D721Med (cell line): ENCODE measurements at places on chromosomes 11 and 22.

GRCh38 chr11:76252631-76253070, 46.3 kb upstream of the WNT11 start:
- no peak for DNase-seq

DNA sequence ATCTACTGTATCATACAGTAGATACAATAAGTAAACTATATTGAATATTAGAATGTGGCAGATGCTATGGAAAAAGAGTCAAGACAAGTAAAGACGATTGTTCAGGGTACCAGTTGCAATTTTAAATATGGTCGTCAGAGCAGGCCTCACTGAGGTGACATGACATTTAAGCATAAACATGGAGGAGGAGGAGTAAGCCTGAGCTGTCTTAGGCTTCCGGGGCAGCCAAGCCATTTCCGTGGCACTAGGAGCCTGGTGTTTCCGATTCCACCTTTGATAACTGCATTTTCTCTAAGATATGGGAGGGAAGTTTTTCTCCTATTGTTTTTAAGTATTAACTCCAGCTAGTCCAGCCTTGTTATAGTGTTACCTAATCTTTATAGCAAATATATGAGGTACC, 14.5 kb downstream of the PIK3IP1 start:
- DNase-seq, result no peak

DNA sequence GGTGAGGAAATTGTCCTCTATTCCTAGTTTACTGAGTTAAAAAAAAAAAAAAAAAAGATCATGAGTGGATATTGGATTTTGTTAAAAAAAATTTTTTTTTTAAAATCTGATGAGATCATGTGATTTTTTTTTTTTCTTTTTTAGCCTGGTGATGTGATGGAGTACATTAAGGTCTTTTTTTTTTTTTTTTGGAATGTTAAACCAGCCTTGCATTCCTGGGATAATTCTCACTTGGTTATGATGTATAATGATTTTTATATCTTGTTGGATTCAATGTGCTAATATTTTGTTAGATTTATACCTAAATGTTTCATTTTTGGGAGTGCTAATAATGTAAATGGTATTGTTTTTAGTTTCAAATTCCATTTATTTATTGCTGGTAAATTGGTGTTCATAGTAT, 43.3 kb downstream of the DDX10 start:
- no peak for DNase-seq

DNA sequence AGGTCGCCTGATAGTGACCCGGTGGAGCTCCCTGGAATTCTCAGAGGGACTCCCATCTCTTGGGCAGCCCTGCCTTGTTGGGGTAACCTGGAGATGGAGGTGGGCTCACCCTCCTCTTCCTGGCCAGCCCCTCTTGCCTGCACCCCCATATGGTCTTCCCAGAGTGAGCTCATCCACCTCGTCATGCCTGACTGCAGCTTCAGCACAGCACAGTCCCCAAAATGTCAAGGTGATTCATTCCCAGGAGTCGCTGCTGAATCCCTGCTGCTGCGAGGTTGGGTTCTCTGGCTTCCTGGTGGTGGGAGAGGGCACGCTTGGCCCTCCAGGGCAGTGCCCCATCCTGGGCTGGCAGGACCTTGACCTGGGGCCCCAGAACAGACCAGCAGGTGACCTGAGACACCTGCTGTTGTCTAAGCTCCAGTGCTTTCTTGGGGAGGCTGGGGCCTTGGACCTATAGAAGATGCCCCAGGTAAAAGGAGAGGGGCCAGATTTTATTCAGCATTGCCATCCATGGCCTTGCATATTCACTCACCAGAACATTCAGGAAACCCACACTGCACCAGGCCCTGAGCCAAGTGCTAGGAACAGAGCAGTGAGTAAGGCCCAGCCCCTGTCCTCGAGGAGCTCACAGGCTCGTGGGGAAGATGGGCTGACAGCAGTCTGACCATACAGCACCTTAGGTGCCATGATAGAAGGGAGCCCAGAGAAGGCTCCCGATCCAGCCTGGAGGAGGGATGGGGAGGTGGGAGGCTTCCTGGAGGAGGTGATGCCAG, 72.9 kb downstream of the CACNA1I start:
- DNase-seq, result no peak

GRCh38 chr11:64809781-64810241, 540 bp downstream of the MEN1 start:
- no peak for DNase-seq

GRCh38 chr22:50204571-50204970, 3.8 kb downstream of the SELENOO start:
- DNase-seq, result no peak

DNA sequence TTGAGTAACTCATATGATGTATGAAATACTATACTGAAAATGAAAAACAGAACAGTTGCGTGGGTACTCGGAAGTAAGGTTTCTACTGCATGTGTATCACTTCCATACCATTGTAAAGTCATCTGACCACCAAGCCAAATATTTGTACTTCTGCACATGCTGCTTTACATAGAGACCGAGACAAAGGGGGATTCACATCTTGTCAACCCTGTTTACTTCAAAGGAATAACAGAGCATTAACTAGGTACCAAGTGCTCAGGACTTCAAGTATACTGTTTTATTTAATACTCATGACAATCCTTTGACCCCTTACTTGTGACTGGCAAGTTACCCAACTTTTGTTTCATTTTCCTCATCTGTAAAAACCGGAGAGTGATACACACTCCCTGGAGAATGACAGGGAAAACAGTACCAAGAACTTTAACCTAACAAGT, 9.9 kb downstream of the MAPK1 start:
- no peak for DNase-seq

- no peak for DNase-seq
These were observed 819.8 kb downstream of the OPCML start for GRCh38 chr11:132712466-132712865.

DNA sequence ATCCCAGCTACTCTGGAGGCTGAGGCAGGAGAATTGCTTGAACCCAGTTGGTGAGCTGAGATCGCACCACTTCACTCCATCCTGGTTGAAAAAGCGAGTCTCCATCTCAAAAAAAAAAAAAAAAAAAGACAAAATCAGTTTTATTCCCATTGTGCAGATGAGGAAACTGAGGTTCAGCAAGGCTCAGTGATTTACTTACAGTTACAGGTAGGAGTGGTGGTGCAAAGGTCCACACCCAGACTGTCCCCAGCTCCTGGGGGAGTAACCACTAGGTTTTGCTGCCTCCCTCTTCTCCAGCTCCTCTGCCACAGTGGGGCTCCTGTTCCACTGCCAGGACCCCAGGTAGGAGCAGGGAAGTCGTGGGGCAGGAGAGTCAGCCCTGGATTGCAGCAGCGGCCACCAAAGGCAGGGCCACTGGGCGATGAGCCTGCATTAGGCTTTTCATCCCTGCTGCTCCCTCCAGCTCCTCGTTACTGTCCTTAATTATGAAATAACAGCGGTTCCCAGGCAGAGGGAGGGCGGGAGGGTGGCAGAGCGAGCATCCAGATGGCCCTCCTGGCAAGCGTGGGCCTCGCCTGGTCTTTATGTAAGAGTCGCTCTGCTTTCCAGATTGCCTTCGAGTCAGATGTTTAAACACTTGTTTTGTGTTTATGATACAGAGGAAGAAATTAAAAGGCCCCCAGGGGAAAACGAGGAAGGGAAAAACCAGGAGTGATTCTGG, 15.5 kb upstream of the RASD2 start:
- no peak for DNase-seq

GRCh38 chr22:27684901-27685300, 116.7 kb downstream of the MN1 start:
- no peak for DNase-seq

DNA sequence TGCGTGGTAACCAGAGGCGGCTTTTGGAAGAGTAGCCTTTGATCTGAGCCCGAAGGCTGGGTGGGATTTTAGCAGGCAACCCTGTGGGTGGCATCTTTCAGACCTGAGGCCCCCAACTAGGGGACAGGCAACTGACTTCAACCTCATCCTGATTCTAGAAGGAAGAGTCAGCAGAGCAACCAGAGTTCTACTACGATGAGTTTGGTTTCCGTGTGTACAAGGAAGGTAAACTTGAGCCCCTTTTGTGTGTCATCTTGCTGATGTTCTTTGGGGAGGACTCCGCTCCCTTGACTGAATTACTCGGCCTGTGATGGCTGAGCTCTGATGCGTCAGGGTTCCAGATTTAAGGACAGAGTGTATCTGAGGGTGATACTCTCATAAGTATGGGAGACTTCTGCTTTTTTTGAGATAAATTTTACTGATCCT, 31.6 kb downstream of the SGSM3 start:
- no peak for DNase-seq

- no peak for DNase-seq
These were observed 9.4 kb upstream of the IGSF9B start for GRCh38 chr11:133966172-133966651.

DNA sequence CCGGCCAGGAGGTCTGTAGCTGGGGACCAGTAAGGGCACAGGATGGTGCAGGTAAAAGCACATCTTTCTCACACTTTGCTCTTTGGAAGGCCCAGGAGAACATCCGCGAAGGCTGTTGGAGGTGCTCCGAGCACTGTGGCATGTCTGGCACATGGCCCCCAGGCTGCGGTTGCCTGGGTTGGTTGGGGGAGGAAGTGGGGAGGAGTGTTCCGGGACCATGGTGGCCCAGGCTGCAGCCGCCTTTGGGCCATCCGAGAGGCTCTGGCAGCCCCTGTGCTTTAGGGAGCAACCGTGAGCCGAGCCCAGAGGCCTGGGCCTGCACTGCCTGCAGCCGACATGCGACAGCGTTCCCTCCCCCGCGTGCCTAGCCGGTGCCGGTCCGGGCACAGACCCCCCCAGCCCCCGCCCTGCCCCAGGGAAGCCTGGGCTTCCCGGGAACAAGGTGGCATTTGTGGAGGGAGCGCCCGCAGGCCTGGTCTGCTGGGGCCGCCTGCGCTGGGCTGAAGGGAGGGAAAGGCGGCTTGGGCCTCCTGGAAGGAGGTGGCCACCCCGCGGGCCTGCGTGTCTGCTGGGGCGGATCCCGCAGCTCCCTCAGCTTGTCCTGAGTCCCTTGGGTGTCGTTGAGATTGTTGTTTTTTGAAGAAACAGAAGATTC, 57.9 kb downstream of the GRAMD4 start:
- no peak for DNase-seq

DNA sequence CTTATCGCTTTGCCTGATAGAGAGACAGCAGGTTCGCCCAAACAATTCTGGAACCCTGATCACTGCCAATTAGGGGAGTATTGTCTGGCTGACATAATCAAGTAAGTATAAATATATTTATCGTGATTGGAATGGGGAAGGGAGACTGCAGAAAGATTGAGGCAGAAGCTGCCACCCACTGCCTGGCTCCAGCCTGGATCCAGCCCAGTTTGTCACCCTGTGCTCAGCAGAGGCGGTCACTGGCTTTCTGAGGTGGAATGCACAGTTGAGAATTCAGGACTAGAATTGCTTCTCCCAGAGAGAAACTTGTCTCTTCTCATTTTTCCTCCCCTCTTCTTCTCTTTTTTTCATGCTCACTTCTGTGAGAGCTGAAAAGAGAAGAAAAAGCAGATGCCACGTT, 25.9 kb downstream of the GRAP2 start:
- no peak for DNase-seq

DNA sequence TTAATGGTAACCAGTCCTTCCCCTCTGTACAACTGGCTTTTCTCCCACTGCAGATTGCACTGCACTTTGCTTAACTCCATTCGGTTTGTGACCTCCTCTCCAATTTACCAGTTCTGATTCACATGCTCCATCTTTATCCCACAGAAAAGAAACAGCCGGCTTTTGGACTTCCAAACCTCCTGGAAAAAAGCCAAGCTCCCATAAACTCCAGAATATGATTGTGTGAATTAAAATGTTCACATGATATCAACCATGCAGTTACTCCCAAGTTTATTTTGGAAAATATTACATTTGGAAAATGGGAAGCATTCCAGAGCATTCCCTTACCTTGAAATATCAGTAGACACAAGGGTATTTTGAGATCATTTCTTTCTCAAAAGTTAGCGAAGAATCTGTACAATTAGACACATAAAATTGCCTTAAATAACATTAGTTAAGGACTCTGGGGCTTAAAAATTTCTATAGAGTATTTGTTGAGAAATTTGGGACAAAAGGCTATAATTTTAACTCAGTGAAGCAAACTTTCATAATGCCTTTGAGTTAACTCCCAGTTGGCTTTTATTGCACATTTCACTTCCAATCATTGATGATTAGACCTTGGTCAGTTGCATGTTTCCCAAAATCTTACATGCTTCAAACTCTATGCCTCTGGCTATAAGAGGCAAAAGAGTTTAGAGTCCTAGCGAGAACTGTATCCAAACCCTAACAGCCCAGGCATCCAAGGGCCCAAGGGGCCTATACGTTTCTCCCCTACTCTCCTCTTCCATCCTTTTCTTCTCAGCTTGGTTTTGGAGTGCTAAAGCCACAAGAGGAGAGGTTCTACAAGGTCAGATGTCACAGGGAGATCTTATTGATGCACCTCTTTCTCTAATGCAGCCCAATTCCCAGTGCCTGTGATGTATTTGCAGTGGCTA, 23.6 kb upstream of the TMEM135 start:
- no peak for DNase-seq

GRCh38 chr11:121551463-121551862, 98.7 kb upstream of the SORL1-AS1 start:
- DNase-seq, result no peak

DNA sequence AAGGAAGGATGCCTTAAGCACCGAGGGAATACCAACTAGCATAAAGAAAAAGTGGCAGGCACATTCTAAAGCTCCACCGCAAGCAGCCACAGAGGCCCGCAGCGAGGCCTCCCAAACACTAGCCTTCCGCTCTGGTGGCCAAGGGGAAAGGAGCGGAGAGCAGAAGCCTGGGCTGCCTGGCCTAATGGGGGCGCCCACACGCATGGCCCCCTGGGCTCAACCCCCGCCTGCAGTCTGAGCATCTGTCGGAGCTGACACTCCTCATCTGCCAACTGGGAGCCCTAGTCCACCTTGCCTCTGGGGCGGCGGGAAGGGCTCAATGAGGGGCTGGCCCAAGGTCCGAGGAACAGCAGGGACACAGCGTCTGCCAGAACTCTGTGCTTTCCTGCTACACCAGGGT, 50.1 kb upstream of the WNT11 start:
- DNase-seq, result no peak

DNA sequence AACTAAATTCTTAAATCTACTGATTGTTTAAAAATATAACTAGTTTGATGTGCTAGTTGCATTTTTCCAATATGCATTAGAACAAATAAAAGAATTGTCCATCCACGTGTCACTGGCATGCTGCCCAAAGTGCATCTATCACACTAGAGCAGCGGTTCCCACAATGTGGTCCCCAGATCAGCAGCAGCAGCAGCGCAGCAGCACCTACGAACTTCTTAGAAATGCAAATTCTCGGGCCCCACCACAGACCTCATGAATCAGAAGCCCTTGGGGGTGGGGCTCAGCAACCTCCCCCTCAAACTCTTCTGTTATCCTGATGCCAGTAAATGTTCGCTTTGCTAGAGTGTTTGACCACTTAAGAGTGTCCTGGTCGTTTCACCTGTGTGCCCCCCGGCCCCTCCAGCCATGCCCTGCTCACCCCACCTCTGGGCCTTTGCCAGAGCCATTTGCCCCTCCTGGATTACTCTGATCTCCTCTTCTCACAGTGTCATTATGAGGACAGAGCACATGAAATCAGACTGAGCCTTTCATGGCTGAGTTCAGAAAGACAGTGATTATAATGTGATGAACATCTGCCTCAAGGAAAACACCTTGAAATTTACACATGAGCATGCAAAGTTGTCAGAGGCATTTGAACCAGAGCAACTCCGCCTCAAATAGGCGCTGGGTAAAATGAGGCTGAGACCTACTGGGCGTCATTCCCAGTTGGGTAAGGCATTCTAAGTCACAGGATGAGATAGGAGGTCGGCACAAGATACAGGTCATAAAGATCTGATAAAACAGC, 12.6 kb upstream of the VSIG10L2 start:
- DNase-seq, result no peak
